Kasumi-1 (cell line): ENCODE measurements at places on chromosomes 2 and 18.

GRCh38 chr2:20208476-20208859 lies 16.5 kb downstream of the SDC1 start:
- no peak for DNase-seq

GRCh38 chr18:68288408-68288807 lies 426.5 kb downstream of the TMX3 start:
- DNase-seq = no peak

- no peak for DNase-seq
Measured at GRCh38 chr2:43425659-43426058, 170.2 kb downstream of the THADA start.

DNA sequence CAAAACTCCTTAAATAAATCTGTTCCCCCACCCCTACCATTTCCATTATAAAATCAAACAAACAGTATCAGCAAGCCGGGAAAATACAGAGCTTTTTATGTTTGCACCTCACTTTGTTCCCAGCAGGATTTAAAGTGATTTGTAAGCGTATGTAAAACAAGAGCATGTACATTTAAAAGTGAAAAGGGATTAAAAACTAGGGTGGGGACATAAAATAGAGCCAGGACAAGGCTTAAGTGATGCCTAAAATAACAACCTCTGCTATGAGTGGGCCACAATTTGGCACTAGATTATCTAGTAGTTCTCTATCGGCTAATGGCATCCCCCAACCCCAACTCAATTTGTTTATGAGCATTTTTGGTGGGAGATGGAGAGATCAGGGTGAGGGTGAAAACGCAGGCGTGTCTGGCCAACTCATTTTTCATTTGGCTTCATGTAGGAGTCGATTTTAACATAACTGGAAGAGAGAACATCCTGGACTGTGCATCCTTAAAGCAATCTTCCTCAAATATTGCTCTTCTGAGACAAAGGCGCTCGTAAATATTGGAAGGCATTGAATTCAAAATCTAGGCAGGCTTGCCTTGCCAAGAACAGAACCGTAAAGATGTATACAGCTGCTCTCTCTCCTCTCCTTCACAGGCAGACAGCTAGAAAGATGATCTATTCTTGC lies 34.5 kb upstream of the TSPYL6 start:
- DNase-seq = no peak

- DNase-seq = no peak
Measured at GRCh38 chr2:55109219-55109891, 59.1 kb upstream of the RTN4 start.

GRCh38 chr2:186551323-186552050 lies 38.4 kb upstream of the ITGAV start:
- DNase-seq = no peak

DNA sequence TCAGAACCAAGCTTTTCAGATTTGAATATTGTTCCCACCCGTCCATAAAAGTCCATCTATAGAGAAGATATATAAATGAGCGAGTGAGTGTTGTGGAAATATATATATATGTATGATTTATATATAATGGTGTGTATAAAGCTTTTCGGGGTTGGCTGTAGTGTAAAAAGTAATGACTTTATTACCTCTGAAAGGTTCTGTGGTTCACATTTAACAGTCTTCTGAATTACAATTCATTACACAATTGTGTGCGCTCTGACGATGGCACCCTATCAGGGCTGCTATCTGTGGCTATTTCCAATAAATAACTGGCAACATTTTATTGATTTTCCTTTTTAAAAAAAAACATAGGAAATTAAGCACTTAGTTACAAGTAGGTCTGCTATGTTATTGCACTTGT lies 2.7 kb upstream of the BCL11A start:
- DNase-seq = no peak

DNA sequence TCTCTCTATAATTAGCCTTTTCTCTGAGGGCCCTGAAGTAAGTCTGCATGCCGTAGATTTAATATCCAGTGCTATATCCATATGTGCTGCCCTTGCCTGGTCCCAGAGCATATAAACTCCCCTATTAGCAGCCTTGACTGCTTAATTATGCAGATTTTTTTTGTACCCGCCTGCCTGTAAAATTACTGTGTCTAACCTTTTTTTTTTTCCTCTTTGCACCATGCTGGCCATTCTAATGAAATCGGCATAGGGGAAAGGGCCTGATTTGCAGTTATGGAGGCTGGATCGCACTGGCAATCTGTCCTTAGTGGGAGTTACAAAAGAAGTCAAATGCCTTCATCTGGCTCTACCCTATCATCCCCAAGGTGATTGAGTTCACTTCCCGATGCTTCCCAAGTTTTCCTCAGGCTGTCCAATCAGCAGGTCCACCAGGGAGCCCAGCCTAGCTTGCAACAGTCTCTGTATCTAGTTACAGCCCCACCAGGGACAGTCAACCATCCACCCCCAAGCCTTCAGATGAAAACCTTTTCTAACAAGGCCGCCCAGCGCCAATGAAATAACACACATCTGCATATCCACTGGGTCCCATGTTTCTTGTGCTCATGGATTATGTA lies 239.0 kb downstream of the ZNF521 start:
- DNase-seq = no peak

- no peak for DNase-seq
Measured at GRCh38 chr18:76482267-76482666, 12.8 kb downstream of the ZNF516 start.

DNA sequence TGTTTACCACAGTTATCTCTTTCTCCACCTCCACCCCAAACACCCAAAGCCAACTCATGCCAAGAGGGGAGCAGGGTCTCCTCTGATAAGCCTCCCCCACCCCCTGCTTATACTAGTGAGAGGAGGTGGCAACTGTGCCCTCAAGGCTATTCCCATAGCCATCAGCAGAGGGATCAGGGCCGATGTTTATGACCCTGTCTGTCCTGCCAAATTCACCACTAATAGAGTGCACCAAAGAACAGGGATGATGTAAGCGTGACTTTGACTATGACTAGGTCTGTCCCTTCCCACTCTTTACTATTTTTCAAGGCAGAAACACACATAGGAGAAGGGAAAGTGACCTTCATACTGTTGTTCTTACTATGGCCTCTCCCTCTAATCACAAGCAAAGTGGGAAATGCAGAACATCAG lies 74.6 kb downstream of the CLHC1 start:
- no peak for DNase-seq

DNA sequence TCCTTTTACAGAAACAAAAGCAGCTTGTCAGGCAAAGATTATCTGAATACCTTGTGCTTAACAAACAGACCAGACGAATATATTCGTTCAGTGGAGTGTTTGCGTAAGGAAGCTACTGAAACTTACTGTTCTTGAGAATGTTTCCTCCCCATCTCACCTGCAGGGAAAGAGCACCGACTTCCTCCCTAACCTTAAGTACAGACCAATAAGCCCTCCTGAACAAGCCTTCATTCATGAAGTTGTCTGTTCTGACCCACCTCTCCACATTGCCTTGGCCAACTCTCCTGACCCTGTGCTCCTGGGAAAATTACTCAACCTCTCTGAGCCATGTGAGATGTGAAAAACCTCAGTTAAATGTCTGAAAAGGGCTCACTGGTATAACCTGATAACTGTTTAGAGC lies 35.2 kb downstream of the STK39 start:
- DNase-seq = no peak

DNA sequence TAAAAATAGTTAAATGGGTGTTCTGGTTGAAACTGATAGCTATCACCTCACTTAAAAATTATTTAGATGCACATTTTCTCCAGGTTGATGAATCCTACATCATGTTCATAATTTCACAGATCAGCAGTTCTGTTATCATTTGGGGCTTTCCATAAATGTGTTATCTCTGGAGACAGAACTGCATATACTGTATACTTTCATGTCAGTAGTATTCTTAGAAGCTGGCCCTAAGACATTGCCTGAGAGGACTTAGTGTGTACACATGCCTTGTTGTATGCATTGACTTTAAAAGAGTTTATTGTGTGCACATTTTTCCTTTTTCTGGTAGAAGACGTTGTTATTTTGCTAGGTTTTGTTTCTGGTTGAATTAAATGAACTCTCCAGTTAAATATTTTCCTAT lies 41.0 kb downstream of the PIK3C3 start:
- no peak for DNase-seq

DNA sequence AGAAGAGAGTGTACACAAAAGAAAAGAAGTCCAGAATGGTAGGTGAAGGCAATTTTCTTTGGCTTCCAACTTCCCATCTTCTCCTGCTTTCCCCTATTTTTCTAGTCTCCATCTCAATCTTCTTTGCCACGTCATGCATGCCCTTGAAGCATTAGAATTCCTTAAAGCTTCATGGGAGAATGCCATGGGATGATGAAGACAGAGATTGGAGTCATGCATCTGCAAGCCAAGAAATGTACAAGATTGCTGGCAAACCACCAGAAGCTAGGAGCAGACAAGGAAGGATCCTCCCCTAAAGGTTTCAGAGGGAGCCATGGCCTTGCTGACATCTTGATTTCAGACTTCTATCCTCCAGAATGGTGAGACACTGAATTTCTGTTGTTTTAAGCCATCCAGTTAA lies 305.9 kb downstream of the HRH4 start:
- no peak for DNase-seq

DNA sequence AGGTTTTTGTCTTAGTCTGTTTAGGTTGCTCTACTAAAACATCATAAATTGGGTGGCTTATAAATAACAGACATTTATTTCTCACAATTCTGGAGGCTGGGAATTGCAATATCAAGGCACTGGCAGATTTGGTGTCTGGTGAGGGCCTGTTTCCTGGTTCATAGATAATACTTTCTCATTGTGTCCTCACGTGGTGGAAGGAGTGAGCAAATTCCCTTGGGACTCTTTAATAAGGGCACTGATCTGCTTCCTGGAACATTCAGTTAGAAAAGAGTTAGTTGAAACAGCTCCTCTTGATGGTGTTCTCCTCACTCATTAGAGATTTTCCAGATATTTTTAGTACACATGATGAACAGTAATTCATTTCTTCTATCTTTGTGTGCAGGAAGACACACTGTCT lies 22.3 kb downstream of the COL4A3 start:
- no peak for DNase-seq

GRCh38 chr2:230011617-230012016 lies 57.1 kb downstream of the SLC16A14 start:
- DNase-seq = no peak

- DNase-seq = peak; percentile 15
Measured at GRCh38 chr2:223797811-223798721, 39.3 kb downstream of the AP1S3 start.

GRCh38 chr2:144170179-144170578 lies 349.7 kb downstream of the ZEB2 start:
- DNase-seq = no peak

DNA sequence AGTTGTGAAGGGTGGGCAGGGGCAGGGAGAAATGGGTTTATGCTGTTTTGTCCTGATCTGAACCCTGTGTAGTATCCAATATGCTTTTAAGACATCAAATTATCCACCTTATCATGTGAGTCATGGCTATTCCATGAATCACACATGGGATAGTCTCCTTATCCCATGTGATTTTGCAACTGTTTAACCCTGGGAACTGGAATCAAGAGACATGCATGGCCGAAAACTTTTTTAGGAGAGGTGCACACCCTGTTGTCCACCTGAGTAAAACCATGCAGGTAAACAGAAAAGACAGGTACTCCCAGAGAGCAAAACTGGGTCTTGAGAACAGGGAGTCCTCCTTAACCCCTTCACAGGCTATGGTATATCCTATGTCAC lies 490.6 kb upstream of the HS6ST1 start:
- DNase-seq = no peak
